ENCODE measurements at places on chromosomes 11 and 22.

- no peak for DNase-seq
These were observed 3.8 kb downstream of the PIM3 start for GRCh38 chr22:49964136-49965090.

GRCh38 chr11:77776455-77776854 lies 44.1 kb downstream of the RSF1 start:
- no peak for DNase-seq

DNA sequence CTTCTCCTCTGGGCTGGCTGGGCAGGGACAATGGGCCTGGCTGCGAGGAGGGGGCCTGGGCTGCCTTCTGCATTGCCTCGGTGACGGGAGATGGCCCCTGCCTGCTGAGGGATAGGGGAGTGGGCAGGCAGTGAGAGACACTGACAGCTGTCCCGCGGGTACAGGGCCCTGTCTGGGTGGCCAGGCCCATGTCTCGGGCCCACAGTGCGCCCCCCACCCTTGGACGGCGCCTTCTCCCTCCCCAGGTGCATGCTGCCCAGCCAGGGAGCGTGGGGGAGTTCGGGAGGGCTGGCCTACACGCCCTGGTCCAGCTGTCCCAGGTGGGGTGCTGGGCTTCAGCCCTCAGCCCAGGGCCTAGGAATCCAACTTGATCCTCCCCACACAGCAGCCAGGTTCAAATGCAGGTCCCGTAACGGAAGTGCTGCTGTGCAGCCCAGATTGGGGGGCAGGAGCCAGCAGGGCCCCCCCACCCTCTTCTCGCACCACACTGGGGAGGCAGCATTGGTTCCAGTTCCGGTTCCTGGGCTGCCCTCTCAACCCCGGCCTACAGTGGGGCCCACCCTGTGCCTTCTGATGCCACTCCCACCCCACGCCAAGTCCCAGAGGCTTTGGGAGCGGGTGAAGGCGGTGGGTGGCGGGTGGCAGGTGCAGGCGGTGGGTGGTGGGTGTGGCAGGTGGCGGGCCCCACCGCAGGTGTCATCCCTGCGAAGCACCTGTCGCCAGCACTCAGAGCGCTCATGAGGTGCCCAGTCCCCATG lies 7.3 kb upstream of the TSSC4 start:
- DNase-seq = no peak

GRCh38 chr11:44112091-44112821 lies 16.8 kb downstream of the EXT2 start:
- no peak for DNase-seq

DNA sequence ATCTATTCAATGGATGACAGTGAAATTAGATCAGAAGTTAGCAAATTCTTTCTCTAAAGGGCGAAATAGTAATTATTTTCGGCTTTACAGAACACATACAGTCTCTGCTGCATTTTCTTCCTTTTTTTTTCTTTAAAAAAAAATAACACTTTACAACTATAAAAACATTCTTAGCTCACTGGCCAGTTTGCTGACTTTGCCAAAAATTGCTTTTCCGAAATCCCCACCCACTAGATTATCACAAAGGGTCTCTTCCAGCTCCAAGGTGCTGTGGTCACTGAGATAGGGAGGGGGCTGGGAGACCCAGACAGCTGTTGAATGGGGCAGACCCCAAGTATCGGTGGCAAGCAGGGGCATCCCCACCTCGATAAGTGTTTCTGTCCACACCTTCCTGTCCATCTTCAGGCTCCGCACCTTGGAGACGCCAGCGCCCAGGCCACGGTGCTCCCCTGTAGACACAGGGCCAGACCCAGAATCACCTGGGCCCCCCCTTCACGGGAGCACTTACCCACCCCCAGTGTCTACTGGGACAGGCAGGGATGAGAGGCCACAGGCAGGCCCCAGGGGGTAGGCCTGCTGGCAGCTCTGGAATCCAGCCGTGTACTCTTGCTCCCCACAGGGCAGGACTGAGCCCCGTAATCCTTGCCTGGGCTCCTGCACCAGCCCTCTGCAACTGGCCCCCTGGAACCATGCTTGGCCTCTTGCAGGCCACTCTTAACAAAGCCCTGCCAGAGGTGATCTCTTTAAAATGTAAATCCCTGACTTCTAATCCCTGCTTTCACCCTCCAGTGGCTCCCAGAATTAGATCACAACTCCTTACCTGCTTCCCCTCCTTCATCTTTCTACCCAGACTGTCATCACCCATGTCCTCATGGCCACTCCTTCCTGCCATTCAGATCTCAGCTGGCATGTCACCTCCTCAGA lies 31.5 kb upstream of the PDE2A start:
- no peak for DNase-seq

DNA sequence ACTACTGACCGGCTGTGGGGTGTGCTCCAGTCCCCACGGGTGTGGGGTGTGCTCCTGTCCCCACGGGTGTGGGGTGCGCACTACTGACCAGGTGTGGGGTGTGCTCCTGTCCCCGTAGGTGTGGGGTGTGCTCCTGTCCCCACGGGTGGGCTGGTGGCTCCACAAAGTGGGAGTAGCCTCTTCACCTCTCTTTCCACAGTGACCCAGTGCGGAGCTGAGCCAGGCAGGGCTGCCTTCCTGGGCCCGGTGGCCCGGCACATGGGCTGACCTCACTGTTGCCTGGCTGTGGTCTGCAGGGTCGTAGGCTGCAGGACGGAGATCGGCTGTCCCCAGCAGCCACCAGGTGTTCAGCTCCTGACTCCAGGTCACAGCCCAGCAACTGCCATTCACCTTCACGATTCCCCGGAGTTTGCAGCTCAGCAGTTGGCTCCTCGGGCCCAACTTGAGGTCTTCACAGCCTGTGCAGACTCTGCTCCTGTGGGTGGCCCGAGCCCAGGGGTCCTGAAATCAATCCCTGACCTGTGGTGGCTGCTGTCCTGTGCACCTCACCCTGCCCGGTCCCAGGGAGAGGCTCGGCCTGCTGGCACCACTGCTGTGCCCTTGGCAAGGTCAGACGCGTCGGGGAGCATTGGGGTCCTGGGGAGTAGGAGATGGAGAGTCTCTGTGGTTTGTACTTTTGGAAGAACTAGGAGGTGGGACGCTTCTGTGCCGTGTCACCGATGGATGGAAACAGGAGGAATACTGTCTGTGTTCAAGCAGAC lies 414.3 kb downstream of the TBC1D22A start:
- DNase-seq = no peak

- no peak for DNase-seq
These were observed 839 bp downstream of the LRRN4CL start for GRCh38 chr11:62688491-62688890.

- DNase-seq = no peak
These were observed 24.9 kb downstream of the EIF3F start for GRCh38 chr11:8011981-8012444.

- no peak for DNase-seq
These were observed 10.4 kb downstream of the MMP27 start for GRCh38 chr11:102695201-102695600.

DNA sequence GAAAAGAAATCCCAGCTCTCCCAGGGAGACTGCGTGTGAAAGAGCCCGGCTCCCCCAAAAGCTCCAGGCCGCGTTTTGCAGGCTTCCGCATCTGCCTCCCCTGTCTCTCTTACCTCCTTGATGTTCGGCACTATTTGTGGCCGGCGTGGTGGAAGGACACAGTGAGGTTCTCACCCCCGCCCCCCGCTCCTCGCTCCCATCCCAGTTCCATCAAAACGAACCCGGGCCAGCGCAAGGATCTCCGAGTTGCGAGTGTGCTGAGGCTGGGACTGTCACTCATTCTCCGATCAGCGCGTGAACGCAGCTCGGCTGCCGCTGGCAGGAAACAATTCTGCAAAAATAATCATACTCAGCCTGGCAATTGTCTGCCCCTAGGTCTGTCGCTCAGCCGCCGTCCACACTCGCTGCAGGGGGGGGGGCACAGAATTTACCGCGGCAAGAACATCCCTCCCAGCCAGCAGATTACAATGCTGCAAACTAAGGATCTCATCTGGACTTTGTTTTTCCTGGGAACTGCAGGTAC lies at the start of gene NCAM1:
NCAM1 (plus strand) TSS at position 275 of the 523 bp plus-strand sequence.
- no peak for DNase-seq

DNA sequence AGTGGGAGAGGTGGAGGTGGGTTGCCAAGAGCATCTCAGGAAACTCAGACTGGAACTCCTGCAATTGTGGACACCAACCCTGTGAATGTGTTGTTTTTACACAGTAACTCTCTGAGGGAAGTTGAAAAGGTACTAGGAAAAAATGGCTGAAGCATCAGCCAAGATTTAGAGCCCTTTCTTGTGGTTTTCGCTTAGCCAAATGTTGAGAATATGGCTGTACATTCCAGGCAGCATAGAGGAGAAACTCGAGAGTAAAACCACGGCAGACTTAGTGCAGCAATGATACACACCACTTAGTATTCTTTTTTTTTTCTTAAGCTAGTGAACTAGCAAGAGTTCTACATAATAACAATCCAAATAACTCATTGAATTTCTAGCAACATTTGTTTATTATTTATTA lies 309.7 kb upstream of the MTNR1B start:
- DNase-seq = no peak

DNA sequence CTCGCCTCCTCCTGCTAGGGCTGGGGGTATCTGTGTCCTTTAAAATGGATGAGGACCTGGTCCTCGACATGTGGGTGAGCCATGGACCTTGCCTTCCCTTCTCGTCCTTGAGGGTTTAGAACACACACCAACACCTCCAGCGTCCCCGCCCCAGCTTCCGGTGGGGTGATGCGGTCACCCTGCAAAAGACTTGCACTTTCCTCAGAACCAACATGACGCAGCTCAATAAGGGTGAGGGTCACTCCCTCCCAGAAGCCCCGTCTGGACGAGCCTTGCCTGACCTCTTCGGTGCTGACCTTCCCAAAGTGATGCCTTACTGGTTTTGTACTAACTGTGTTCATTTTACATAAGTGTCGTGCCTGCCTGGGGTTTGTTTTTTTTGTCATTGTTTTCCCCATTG lies 41.0 kb downstream of the DBX1 start:
- DNase-seq = no peak

DNA sequence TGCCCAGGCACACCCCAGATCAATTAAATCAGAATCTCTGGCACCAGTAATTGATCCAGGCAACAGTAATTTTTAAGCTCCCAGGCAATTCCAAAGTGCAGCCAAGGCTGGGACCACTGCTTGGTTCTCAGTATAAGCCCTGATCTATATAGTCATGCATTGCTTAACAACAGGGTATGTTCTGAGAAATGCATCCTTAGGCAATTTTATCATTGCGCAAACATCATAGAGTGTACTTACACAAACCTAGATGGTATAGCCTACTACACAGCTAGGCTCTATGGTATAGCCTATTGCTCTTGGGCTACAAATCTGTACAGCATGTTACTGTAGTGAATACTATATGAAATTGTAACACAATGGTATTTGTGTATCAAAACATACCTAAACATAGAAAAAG lies 651 bp upstream of the C11orf42 start:
- DNase-seq = no peak

GRCh38 chr11:62579252-62579651 lies 5.6 kb upstream of the EEF1G start:
- DNase-seq = no peak

DNA sequence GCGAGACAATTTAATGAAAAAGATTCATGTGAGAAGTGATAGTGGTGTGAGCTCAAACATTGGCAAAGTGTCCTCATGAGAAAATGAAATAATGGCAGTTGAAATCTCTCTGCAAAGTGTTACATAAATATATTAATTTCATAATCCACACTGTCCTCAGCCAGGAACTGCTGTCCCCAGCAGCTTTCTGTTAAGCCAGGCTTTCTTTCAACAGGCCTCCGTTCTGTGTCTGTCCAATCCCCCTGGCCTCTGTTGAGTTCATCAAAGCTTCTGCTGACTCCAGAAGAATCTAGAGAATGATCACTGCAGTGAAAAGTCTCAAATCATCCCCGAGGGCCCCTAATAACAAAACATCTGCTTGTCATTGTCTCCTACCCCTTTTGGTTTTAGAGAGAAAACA lies 10.0 kb upstream of the ASCC2 start:
- no peak for DNase-seq

- no peak for DNase-seq
These were observed 32.4 kb downstream of the POU2F3 start for GRCh38 chr11:120272303-120272702.

GRCh38 chr11:114562166-114562916 lies 2.7 kb upstream of the NXPE1 start:
- no peak for DNase-seq

GRCh38 chr11:76615950-76616349 lies 54.6 kb downstream of the LRRC32 start:
- no peak for DNase-seq

DNA sequence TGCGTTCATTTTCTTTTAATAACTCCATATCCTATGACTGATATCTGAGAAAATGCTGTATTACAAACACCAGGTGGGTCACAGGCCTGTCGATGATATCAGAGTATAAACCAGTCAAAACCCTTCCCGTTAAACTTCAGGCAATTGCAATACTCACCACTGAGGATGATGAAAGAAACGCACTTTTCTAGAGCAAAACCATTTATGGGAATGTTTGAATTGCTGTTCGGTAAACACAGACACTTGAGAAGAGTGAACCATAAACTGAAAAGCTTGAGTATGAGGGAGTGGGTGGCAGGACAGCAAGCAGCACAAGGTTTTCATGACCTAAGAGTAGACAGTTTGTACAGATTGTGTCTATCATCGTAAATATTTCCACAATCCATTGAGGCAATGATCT lies 139.8 kb upstream of the CEP126 start:
- DNase-seq = no peak

DNA sequence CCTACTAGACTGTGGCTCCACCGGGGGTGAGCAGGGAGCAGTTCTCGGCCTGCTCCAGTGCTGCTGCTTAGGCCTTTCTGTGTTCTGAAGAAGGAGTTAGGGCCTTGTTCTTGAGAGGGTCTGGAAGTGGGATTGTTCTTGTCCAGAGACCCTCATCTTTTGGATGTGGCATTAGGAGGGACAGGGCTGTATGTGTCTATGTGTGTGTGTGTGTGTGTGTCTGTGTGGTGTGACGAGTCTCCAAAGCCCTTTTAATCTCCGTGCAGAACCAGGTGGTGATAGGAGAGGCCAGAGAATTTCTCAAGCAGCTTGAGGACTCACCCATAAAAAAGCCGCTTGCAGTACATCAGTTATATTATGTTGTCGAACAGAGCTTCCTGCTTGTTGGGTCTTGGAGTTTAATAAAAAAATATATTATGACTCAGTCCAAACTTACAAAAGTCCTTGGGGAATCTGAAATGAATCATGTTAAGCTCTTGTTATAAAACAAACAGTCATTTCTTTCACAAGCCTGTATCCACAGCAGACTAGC lies 196.5 kb downstream of the TENM4 start:
- no peak for DNase-seq

DNA sequence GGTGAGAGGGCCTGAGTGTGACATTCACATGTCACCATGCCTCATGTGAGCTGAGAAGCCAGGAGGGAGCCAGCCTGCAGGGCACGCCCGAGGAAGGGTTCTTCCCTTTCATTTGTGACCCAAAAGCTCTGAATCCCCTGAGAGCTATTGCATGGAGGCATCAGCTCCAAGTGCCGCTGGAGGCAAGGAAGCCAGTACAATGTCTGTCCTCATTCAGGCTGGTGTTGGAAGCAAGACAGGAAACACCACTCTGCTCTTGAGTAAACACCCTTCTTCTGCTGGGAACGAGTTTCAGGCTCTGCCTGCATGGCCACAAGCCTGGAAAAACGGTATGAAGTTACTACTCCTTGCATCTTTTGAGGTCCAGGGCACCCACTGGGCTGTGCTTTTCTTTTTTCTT lies 83.8 kb upstream of the LARGE1 start:
- DNase-seq = no peak

GRCh38 chr11:67277231-67277961 lies 11.1 kb downstream of the GRK2 start:
- DNase-seq = peak; percentile 81

- DNase-seq = no peak
These were observed 45.1 kb downstream of the PTPRJ start for GRCh38 chr11:48025293-48025983.
